ENCODE measurements at places on chromosomes 6 and 20.

DNA sequence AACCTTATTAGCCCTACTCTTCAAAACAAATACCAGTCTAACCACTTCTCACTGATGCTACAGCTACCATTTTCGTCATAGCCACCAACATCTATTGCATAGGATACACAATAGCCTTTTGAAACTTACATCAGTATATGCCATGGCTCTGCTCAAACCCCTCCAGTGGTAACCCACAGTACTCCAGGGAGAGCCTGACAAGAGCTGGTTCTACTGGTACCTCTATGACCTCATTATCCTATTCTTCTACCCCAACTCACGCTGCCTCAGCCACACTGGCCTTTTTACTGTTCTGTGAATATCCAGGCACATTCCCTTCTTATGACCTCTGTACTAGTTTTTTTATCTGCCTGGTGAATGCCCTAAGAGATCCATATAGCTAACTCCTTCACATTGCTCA, 157.6 kb downstream of the ARHGAP18 start:
- DNase-seq: no peak

DNA sequence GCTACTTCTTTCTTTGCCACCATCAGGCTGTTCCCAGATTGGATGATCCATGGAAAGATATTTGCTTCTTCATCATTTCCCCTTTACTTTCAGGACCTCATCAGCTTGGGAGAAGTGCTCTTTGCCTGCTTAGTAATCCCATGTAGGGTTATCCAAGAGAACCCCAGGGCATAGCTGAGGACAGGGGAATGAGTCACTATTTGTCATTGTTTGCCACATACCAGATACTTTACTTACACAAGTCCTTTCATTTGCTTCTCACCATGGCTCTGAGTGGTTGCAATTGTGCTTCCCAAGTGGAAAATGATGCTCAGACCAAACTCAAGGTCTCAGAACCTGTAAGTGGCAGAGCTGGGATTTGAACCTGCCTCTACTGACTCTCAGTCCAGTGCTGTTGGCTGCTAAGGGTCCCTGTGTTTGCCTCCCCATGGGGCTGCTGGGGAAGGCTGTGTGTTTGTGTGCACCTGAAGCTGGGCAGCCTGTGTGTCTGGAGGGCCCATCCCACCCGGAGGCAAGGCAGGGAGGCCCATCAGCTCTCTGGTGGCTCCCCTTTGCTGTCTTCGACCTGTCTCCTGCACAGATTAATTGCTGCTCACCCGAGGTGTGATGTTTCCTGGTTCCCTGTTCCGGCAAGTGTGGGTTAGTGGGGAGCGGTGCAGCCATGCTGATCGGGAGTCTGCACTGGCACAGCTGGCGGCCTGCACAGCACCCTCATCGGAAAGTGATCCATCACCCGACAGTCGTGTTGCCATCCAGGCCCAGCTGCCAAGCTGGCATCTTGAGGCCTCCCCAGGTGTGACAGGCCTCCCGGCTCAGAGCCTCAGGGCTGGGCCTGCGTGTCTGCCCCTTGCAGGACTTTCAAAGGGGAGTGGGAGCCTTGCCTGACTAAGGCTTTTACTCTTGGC, 228.8 kb downstream of the DHX35 start:
- DNase-seq: no peak

- no peak for DNase-seq
Observed at GRCh38 chr6:44462797-44463727, 75.6 kb downstream of the CDC5L start.

GRCh38 chr6:54072635-54073313, 38.5 kb upstream of the MLIP start:
- no peak for DNase-seq

GRCh38 chr6:44785130-44785529, 397.6 kb downstream of the CDC5L start:
- no peak for DNase-seq

DNA sequence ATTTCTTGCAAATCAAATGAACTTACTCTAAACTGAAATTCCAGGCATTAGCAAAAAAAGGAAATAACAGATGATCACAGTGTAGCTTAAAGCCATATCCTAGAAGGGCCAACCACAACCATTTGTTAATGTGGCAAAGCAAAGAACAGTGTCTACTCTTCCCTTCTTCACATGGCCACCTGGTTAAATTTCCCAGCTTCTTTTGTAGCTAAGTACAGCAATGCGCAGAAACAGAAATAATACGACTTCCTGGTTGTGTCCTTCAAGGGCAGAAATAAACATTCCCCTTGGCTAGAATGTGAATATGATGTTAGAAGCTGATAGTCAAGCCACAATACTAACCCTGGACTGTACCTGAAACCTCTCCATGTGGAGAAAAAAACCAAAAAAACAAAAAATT, 9.6 kb downstream of the SNX3 start:
- no peak for DNase-seq

DNA sequence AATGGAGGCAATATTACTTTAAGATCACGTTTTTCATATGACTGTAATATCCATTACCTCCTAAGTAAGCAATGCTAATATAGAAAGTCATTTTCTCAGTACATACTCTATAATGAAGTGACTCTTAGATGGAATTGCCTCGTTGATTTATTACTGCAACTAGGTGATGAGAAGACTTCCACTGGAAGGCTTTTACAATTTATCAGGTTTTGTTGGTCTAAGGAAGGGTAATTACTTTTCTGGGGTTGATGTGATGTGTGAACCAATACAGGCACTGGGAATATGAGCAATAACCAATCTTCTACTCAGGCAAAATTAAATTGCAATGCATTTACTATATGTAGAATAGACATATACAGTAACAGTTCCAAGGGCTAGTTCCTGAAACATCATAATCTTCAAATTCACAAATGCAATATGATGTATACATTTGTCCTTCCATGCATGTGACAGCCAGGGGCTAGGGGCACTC, 635.0 kb downstream of the QKI start:
- DNase-seq: no peak

- no peak for DNase-seq
Observed at GRCh38 chr6:97594844-97595243, 311.8 kb upstream of the MMS22L start.

DNA sequence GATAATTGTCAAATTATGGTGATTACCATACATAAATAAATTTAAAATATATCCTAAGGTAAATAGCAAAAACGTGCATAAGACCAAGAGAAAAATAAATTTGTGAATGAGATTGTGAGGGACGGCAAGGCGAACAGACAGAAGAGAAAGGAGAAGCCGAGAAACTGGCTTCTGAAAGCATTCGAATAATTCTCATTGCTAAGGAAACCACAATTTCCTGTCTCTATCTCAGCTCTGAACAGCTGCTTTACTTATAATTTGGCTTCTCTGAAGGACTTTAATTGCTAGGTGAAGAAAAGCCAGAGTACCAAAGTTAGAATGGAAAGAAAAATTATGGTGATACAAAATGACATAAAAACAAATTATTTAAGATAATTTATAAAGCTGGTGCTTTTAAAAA, 79.0 kb upstream of the RGS17 start:
- DNase-seq: no peak

GRCh38 chr6:52512199-52512598, 64.7 kb downstream of the TRAM2 start:
- no peak for DNase-seq

- no peak for DNase-seq
Observed at GRCh38 chr6:16676978-16677377, 84.3 kb downstream of the ATXN1 start.

DNA sequence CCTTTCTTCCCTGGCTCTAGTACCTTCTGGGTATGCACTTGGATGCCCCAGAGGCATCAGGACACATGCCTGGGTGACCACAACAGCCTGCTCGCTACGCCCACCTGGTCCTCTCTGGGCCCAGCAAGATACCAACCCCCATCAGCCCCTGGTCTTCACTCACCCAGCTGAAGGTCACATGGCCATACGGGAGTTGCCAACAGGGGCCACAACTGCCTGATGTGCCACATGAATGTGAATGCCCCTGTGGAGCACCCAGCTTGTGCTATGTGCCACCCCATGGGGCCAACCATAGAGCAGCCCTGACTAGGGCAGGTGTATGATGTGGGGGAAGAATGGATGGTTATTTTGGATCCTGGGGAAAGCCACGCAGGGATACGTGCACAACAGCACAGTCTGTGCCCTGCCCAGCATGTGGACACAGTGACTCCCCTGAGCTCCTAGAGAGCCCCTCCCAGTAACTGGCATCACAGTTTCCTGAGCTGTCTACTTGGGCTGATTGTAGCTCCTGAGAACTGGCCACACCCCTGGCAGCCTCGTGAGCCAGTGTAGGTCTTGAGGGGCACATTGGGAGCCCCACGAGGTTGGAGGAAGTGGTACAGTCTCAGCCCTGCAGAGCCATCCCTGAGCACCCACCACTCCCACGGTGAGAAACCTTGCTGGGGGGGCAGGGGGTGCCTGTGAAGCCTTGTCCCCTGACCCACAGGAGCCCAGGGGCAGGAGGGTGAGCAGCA, 10.5 kb upstream of the PCMTD2 start:
- no peak for DNase-seq

- DNase-seq: no peak
Observed at GRCh38 chr6:112004201-112005012, 49.5 kb upstream of the CCN6 start.

DNA sequence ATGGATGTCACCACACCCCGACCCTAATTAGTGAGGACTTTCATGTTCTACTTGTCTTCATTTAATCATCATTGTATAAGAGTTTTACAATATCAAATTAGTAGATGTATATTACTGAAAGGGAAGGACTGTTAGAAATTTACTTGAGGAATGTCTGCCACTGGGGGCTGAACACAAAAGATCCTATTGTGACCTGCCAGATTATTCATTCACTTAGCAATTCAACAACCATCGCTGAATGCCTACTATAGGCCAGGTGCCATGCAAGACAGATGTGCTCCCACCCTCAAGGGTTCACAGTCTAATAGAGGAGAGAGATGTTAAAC, 8.0 kb upstream of the RBCK1 start:
- no peak for DNase-seq

DNA sequence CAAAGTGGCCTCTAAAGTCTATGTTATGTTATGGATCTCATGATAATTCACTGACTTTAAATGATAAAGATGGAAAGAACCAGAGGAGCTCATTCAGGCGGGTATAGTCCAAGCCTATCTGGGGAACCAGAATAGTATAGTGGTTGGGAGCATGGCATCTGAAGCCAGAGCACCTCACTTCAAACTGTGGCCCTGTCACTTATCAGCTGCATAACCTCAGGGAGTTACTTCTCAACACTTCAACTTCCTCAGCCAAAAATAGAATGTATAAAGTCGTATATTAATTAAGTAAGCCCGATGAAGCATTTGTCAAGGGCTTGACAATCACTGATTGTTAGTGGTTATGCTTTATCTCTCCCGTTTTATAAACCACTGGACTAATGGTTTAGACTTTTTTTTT, 112.7 kb downstream of the RTN4IP1 start:
- no peak for DNase-seq

- DNase-seq: no peak
Observed at GRCh38 chr20:1842281-1842680, 52.9 kb upstream of the SIRPA start.

DNA sequence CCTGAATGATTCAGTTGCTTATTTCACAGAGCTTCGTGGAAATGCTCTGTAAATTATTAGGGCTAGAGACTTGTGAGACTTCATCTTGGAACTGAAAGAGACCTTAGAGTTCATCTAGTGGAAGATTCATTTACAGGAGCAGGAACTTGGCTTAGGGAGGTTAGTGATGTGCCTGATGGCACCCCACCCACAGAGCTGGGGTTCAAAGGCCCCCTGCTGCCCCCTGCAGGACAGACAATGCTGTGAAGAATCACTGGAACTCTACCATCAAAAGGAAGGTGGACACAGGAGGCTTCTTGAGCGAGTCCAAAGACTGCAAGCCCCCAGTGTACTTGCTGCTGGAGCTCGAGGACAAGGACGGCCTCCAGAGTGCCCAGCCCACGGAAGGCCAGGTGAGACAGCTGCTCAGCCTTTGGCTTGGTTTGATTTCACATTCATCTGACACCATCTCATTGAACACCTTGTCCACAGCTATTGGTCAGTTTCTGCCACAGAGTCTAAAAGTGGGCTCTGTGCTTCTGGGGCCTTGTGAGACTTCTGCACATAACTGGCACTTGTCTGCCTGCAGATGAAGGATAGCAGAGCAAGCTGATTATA, 25.1 kb downstream of the MYBL2 start:
- DNase-seq: no peak

GRCh38 chr6:156449569-156449968, 327.6 kb upstream of the ARID1B start:
- no peak for DNase-seq

DNA sequence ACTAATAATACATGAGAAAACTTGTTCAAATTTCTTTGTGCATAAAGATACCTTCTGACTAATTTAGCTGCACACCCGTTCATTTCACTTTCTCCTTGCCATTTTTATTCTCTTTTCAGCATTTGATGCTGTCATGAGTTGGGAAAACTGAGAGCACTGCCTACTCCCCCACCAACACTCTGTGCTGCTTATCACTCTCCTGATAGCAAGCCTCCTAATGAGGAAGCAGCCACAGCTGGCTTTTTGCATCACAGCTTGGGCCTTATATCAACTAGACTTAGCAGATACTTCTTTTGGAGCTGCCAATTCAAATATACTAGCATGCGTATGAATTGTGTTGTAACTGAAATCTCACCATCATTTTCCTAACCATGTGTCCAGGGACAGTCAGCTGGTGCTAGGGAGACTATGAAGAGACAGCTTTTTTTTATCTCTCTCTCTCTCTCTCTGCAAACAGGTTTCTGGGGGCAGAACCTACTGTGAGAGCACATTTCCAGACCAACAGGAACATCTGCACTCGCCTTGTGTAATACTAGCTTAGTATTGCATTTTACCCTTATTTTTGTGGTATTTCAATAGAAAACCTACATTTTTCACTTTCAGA, 699.0 kb downstream of the KHDRBS2 start:
- no peak for DNase-seq

DNA sequence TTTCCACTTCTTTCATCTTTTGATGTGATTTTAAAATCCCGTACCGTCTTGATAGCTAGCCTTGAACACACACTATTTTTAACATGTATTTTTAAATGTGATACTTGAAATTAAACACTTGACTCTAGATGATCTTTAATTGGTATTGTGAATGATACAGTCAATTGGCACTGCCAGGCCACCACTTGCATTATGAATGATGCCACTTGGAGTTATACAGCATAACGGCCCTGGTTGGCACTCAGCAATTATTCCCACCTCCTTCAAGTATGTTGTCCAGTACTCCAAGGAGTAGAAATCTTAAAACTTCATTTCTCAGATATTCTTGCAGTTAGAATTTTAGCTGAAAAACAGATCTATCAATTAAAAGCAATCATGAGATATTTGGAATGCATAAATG, 62.9 kb downstream of the TENT5A start:
- DNase-seq: no peak
